GM04503 (cell line): ENCODE measurements at places on chromosomes 13 and 19.

- no peak for DNase-seq
Measured at GRCh38 chr19:16586991-16587832, 15.0 kb upstream of the SLC35E1 start.

DNA sequence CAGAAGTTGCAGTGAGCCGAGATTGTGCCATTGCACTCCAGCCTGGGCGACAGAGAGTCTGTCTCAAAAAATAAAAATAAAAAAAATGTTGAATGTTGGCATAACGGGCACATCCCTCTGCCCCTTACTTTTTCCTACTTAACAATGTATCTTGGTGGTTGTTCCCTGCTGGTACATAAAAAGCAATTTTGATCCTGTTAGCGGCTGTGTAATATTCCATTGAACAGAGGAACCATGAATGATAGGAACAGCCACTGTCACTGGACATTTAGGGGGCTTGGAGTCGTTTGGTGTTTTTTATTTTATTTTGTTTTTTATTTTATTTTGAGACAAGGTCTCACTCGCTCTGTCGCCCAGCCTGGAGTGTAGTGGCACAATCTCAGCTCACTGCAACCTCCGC is 10.4 kb upstream of the NCCRP1 start:
- DNase-seq = no peak

GRCh38 chr19:28258829-28259228 is 954.1 kb downstream of the UQCRFS1 start:
- no peak for DNase-seq

DNA sequence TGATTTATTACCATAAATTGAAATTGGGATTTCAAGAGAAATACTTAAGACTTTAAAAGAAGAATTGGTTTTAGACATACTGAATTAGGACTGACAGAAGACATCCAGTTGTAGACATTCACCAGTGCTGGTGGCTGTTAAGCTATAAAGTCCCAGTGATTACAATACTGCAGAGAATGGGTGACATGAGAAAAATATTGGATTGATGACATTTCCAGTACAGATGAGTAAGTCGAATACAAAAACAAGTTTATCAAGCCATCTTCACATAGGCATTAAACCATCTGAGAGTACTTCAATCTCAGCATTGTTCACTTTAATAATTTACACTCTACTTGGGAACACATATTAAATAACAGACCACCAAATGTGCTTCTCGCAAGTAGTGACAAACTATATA is 66.8 kb downstream of the TBC1D4 start:
- DNase-seq = no peak

DNA sequence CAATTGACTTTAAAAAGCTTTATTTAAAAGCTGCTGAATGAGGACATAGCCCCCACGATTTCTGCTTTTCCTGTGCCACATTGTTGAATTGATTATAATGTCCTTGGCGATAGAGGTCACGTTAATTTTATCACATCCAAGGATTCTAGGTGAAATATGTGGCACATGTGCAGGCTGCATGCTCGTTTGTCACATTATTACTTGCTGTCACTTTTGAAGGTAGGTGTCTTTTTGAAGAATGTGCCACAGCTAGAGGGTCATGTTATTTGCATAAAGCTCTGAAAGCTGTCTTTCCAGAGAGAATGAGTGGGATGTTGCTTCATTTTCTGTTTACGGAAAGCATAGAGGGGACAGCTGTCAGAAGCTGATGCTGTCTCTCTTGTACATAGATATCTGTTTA is 927.6 kb upstream of the ATXN8OS start:
- DNase-seq = no peak

GRCh38 chr19:46803555-46803954 is 15.2 kb upstream of the SLC1A5 start:
- no peak for DNase-seq

- DNase-seq = no peak
Measured at GRCh38 chr19:7069904-7070226, 362 bp downstream of the ZNF557 start.

DNA sequence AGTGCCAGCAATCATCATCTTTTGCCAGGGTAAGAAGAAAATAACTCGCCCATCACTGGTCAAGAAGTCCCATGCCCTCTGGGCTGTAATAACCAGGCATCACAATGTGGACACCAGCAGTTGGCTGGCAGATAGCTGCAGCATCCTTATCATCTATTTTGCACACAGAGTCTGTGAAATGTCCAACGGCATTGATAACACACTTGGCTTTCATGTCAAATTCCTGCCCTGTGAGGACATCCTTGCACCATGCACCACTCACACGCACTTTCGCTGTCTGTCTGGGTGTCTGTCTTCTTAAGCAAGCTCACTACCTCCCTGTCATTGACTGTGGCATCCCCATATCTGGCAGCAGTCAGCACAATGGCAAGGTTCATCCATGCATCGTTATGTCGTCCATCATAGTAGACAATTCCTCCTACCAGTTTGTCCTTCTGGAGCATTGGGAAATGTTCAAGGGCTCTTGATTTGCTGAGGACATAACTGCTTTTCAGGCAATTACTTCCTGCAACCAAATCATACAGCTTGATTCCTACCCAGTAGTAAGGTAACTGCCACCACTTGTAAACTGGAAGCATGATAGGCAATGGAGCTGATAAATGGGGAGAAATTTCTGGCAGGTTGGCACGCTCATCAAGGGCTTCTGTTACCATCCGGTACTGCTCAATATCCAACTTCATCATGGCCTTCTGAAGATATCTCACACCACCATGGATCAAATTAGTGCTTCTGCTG is 6.8 kb upstream of the ZSCAN5A start:
- no peak for DNase-seq

DNA sequence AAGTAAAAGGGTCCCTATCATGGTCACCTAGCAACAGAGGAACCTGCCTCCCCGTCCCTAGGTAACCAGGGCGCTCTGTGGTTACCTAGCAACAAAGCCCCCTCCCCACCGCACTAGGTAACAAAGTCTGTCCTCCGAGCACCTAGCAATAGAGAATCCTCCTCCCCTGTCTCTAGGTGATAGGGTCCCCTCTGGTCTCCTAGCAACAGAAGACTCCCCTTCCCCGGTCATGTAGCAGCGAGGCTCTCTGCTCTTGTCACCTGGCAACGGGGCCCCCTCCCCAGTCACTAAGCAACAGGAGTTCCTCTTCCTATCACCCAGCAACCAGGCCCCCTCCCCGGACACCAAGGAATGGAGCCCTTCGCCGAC is 307 bp downstream of the JOSD2 start:
- no peak for DNase-seq

GRCh38 chr13:99692854-99693253 is 191.6 kb downstream of the TM9SF2 start:
- DNase-seq = no peak

GRCh38 chr19:16915135-16915534 is 26.3 kb downstream of the F2RL3 start:
- no peak for DNase-seq
